ENCODE measurements at places on chromosomes 16 and 17.

DNA sequence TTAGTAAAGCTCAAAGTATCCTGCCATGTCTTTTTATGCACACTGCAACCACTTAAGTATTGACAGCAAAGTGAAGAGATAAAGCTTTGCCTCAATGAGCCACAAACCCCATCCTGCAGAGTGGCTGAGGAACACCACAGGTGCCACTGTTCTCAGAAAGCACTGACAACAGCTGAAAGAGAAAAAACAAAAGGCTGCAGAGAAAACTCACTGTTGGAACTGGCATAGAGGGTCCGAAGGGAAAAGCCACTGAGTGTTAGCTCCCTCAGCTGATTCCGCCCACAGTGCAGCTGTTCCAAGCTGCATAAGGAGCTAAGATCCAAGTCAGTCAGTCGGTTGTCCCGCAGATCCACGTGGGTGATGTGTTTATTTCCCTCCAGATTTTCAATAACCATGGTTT, 48.3 kb downstream of the PHLPP2 start:
- no peak for DNase-seq

DNA sequence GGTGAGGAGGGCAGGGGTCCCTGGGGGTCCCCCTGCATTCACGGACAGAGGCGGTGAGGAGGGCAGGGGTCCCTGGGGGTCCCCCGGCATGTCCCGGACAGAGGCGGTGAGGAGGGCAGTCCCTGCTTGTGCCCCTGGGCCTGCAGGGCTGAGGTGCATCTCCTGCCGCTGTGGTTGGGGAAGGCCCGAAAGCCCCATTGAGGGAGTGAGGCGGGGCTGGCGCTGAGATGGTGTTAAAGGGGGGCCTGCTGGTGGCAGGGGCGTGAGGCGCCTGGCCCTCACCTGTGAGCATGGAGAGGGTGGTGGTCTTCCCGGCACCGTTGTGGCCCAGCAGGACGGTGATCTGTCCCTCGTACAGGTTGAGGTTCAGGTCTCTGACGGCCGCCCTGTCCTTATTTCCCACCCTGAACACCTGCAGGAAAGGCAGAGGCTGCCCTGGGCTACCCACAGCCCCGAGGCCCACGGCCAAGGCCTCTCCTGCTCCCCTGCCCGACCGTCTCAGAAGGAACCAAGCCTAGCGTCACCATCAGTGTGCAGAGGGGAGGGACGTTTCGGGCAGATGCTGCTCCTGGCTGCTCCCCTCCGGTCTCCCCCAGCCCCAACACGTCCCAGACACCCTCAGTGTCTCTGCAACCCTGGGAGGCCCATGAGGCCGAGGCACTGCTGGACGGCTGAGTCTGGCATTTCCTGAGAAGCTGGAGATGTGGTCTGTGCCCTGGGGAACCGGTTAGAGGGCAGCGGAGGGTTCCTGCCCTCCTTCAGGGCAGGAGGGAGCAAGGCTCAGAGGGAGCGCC, 31.4 kb upstream of the RNPS1 start:
- no peak for DNase-seq

DNA sequence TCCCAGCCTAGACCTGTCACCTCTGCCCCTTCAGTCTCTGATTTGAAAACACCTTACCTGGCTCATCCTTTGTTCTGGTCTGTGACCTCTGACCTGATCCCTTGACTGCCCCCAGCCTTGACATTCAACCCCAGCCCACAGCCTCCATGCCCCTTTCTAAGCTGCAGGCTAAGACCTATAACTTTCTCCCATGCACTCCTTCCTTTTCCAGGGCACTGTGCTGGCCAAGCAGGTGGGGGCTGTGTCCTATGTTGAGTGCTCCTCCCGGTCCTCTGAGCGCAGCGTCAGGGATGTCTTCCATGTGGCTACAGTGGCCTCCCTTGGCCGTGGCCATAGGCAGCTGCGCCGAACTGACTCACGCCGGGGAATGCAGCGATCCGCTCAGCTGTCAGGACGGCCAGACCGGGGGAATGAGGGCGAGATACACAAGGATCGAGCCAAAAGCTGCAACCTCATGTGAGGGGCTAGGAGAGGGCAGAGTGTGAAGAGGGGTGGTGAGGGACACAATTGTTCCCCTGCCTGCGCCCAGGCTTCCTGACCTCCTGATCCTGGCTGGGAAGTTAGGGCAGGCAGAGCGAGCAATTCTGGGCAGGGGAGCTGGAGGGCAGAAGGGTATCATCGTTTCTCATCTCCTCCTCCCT, 3.3 kb downstream of the RND2 start:
- DNase-seq = no peak

- no peak for DNase-seq
These were observed 27.8 kb downstream of the PLXDC1 start for GRCh38 chr17:39123627-39124026.

- DNase-seq = no peak
These were observed 19.7 kb upstream of the ARHGAP17 start for GRCh38 chr16:25034911-25035310.

DNA sequence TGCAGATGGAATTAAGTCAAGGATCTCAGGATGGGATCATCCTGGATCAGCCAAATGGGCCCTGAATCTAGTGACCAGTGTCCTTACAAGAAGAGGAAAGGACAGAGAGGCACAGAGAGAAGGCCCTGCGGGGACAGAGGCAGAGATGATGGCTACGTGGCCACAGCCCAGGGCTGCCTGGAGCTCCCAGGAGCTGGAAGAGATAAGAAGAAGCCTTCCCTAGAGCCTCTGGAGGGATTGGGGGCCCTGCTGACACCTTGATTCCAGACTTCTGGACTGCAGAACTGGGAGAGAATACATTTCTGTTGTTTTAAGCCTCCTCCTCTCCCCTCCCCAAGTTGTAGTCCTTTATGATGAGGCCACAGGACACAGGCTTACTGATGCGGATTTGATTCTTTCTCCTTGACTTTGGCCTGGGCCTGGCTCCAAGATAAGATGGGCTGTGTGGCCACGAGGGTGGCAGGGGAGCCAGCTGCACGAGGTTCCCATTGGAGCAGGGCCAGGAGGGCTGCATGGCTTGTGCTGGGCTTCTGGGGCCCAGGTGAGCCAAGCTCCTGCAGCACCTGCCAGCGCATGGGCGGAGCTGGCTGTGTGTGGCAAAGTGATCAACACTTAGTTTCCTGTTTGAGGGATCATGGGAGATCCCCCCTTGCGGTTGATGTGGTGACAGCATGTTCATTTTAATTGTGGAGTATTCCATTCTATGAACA, 146.1 kb downstream of the IRF8 start:
- DNase-seq = peak; percentile 35

- peak; percentile 41 for DNase-seq
These were observed 7.4 kb downstream of the GLIS2 start for GRCh38 chr16:4323071-4323844.

GRCh38 chr16:4038448-4038847, 77.8 kb downstream of the ADCY9 start:
- peak; percentile 26 for DNase-seq

- no peak for DNase-seq
These were observed 6.4 kb downstream of the FBRS start for GRCh38 chr16:30664616-30665109.

DNA sequence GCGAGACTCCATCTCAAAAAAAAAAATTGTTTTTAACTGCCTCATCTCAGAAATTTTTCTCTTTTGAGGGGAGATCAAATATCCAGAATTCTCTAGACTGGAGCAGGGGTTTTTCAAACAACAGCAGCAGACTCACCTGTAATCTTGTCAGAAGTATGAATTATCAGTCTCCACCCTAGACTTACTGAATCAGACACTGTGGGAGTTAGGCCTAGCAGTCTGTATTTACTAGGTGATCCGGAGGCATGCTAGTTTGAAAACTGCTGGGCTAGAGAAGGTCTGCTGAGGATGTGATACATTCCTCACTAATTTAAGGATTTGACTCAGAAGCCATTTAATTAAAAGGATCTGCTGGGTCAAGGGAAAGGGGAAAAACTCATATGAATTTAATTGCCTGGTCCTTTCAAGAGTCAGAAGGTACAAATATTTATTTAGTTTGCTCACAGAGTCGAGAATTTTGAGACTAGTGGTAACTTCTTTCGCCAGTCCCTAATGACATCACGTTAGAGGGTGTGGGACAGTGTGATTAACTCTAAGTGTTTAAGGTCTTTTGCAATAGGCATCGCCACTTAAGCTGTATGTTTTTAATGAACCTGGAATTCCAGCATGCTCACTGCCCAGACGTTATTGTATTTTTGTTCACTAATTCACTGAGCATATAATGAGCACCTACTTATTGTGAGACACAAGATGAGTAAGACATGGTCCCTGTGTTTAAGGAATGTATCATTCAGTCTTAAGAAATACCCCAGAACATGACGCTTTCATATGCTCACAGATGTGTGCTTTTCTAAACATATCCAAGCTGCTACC, 14.2 kb downstream of the ATP6V0A1 start:
- DNase-seq = no peak

DNA sequence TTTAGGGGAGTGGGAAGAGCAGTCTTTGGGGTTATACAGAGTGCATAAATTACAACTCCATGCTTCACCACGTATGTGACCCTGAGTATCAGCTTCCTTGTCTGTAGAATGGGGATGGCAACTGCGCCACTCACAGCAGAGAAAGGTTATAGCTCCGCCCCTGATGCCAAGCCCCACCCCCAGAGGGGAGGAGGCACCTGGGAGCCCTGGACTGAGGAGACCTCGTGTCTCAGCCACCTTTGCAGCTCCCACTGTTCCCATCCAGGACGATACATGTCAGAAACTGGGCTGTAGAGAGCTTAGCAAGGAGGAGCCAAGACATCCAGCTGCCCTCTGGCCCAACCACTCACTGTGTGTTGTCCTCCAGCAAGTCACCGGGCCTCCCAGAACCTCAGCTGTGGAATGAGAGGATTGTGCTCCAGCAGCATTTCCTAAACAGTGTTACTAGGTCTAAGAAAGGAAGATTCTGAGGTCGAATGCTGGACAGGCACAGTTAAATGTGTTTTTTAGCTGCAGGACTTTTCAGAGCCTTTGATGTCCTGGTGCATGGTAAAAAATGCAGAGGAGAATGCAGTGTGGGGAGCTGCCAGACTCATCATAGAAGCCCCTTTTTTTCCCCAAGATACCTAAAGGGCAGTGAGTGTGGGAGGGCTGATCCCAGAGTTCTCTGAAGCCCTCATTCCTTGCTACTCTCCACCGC, 49.4 kb downstream of the BEAN1 start:
- no peak for DNase-seq

DNA sequence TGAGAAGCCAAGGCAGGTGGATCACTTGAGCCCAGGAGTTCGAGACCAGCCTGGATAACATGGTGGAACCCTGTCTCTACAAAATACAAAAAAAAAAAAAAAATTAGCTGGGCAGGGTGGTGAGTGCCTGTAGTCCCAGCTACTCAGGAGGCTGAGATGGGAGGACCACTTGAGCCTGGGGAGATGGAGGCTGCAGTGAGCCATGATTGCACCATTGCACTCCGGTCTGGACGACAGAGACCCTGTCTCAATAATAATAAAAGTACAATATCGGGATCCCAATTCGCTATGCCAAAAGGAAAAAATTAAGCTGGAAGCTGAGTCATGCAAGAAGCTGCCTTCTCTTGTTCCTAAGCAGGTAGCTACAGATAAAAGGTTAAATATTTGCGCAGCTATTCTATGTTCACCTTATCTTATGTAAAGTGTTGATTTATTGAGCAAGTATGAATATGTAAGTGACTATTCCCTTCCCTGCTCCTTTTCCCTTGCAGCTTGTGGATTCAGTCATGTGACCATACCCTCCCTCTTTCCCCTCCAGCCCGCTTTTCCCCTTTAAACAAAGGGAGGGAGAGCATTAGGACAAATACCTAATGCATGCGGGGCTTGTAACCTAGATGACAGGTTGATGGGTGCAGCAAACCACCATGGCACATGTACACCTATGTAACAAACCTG, 112.0 kb downstream of the LITAF start:
- no peak for DNase-seq

GRCh38 chr16:25093208-25094061, 18.1 kb upstream of the LCMT1 start:
- DNase-seq = no peak

GRCh38 chr16:62602790-62603189, 566.6 kb upstream of the CDH8 start:
- DNase-seq = no peak

GRCh38 chr16:7584561-7584960, 251.9 kb downstream of the RBFOX1 start:
- no peak for DNase-seq

- DNase-seq = no peak
These were observed 19.6 kb upstream of the SLC5A11 start for GRCh38 chr16:24826096-24826690.

GRCh38 chr17:79017546-79018369, 6.2 kb upstream of the C1QTNF1 start:
- no peak for DNase-seq

GRCh38 chr17:73132085-73132492, 32.7 kb upstream of the SSTR2 start:
- DNase-seq = no peak

DNA sequence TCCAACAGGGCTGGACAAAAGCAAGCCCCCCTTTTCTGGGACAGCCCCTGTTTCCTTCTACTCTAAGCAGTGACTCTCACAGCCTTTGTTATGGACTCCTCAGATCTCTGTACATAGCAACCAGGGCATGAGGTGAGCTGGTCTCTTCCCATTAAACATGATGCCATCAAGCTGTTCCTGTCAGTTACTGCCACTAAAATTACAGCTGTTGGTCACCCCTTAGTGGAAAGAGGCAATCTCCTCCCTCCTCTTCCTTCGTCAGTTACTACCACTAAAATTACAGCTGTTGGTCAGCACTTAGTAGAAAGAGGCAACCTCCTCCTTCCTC, 95.2 kb upstream of the SMIM36 start:
- no peak for DNase-seq

DNA sequence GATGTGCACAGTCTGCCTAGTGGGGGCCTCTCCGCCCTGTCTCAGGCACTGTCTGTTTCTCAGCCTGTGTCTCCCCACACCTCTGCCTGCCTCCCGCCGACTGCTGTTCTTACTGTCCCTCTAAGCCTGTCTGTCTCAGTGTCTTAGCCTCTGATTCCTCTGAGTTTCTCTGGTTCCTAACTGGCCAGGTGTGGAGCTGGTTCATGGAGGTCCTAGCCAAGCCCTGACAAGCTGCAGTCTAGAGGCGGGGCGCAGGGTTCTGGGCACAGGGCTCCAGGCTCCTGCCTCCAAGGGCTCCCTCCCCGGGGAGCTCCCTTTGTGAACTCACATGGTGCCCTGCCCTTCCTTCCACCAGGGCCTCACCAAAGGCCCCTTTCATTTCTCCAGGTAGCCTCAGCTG, 19.4 kb downstream of the C17orf100 start:
- DNase-seq = no peak

GRCh38 chr17:30021708-30022317, 80.4 kb downstream of the EFCAB5 start:
- DNase-seq = no peak

- no peak for DNase-seq
These were observed 569 bp upstream of the RABEP2 start for GRCh38 chr16:28925386-28926228.

Measured in posterior cingulate gyrus (tissue), 11 donors.